ENCODE measurements at places on chromosomes 16 and 17.

DNA sequence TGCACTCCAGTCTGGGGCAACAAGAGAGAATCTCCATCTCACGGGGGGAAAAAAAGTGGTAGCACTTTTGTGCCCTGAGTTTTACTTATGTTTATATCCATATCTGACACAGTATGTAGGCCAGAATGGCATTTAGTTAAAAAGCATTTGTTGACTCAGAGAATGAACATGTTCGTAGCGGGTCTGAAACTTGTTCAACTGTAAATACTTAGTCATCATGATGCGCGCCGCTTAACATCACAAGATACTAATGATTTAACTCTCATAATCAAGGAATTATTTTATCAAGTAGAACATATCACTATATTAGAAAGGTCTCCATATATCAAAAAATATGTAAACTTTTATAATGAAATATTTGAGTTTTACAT is 55.3 kb upstream of the ITGA2B start:
- DNase-seq, result no peak

DNA sequence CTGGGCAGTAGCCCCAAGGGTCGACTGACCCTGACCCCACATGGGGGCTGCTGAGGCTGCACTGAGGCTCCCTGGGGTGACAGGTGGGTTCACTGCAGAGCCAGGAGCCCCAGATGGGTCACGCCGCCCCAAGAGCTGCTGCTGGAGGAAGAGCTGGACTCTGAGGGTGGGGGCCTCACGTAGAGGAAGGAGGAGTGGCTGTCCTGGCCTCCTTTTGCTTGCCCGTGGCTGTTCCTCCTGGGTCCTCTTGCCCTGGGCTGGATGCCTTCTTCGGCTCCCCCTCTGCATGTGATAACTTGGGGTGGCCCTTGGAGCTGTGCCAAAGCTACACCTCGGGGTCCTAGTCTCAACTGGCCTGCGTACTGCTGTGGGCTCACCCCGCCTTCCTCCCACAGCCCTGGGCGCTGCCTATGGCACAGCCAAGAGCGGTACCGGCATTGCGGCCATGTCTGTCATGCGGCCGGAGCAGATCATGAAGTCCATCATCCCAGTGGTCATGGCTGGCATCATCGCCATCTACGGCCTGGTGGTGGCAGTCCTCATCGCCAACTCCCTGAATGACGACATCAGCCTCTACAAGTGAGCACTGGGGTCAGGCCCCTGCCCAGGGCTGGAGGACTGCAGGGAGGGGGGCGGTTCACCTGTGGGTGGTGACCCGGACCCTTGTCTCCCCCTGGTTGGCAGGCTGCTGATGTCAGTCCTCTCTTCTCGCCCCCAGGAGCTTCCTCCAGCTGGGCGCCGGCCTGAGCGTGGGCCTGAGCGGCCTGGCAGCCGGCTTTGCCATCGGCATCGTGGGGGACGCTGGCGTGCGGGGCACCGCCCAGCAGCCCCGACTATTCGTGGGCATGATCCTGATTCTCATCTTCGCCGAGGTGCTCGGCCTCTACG is 1.1 kb upstream of the AMDHD2 start:
- no peak for DNase-seq

DNA sequence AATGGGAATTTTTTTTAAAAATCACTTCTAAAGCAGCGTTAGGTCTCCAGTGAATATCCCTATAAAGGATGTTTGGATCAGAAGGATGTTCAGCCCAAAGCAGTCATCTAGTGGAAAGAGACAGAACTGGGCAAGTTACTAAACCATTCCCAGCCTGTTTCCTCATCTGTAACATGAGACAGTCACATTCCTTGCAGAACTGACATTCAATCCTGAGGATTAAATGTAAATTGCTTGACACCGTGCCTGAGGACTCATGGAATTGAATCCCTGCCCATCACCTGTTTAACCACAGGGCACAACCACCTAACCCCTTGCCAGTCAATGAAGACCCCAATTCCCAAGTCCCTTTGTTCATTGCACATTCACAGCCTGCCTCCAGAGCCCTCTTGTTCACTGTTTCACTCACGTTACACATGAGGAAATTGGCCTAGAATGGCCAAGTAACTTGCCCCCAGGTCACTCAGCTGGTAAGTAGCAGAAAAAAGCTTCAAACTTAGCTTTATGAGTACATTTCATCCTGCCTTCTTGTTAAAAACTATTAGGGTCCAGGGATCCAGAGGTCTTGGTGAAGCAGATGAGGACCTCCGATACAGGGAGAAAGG is 1.4 kb downstream of the CMTM2 start:
- peak; percentile 50 for DNase-seq

GRCh38 chr16:90047714-90048346 is 28.6 kb upstream of the DBNDD1 start:
- DNase-seq, result no peak

- DNase-seq, result no peak
Measured at GRCh38 chr17:60173304-60173819, 23.6 kb downstream of the CA4 start.

DNA sequence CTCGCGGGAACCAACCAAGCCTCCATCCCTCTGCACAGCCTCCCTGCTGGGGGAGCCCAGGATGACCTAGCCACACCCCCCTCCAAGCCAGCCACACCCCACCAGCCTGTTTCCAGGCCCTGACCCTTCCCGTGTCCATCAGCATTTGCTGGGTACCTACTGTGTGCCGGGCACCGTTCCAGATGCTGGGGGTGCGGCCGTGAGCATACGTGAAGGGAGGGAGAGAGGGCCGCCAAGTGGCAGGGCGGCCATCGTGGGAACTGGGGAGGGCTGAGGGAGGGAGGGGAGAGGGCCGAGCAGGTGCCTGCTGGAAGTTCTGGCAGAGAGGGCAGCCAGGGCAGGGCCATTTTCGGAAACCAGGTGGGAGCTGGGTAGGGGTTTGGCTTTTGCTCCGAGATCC is 23.1 kb downstream of the ZFPM1 start:
- DNase-seq, result no peak

DNA sequence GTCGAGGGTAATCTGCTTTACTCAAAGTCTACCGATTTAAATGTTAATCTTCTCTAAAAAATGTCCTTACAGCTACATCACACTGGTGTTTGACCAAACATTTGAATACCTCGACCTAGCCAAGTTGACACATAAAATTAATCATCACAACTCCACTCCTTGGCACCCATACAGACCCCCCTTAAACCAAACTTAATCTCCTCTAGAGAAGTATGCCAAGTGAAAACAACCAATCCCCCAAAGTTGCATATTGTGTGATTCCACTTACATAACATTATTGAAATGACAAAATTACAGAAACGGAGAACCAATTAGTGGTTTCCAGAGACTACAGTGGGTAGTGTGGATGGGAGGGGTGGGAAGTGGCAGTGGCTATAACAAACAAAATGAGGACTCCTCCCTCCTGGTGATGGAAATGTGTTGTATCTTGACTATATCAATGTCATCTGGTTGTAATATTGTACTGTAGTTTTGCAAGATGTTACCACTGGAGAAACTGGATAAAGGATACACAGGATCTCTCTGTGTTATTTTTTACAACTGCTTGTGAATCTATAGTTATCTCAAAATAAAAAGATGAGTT is 39.4 kb downstream of the CAPNS2 start:
- DNase-seq, result no peak
